ENCODE measurements at places on chromosomes 2 and 18. TPM values are rescaled to one million over a fixed set of nuclear protein-coding genes. Genes with fewer than 3 reads are reported as not detected.

GRCh38 chr2:16390561-16390960 lies 275.1 kb downstream of the CYRIA start:
- DNase-seq = no peak

DNA sequence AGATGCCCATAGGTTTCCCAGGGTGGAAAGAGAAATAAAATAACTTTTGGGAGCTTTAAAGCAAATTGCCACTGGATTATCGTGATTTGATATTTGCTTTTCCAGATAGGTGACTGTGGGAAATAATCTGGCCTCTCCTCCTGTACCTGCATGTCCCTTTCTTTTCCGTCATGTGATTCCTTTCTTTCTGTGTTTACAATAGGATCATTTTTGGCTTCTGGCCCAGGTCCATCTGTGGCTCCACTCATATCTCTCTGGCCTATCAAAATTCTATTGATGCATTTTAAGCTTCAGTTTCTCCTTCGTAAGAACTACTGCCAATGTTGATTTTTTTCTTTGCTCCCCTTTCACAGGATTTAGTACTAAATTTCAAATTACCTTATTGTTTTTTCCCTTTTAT lies 153.6 kb downstream of the CCDC85A start:
- DNase-seq = no peak

Gene ALPI
- polyA plus RNA-seq = not detected

- no peak for DNase-seq
Measured at GRCh38 chr2:55169915-55170314, 62.2 kb downstream of the CLHC1 start.

Gene EPHA4
- 26.8 TPM for polyA plus RNA-seq

GRCh38 chr2:46784278-46784677 lies 131.3 kb downstream of the MCFD2 start:
- DNase-seq = no peak

Gene IMP4
- 42.6 TPM for polyA plus RNA-seq

DNA sequence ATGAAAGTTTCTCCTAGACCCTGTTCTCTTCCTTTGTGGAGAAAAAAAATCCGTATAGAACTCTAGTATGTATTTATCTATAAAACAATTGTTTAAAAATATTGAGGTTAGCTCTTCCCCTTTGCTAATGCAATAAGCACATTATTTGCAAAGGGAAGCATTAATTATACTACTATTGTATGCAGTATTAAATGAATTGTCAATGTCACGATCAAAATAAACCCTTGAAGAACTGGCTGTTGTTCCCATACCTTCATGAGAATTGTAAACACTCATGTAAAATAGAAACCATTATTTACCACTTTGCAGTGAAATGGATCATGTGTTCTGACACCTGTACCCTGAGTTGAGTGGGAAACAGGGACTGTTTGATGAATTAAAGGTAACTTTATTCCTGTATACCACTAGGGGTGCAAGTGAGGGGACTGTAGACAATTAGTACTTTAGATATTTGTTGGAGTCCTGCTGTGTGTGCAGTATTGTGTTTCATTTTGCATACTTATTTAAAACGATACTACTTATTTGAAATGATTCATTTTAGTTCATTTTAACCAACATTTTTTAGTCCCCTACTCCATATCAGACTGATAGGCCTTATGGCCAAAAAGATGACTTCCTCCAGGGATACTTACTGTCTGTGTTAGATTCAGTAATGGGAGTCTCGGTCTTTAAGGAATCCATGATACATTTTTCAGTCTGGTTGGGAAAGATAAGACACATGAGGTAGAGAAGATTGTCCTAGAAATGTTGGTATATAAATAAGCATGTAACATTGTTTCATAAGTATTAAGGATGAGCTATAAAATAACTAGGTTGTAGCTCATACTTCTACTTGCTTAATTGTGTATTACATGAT lies 7.9 kb downstream of the PKP4 start:
- DNase-seq = no peak

GRCh38 chr2:39289609-39290008 lies 45.8 kb upstream of the CDKL4 start:
- DNase-seq = no peak

DNA sequence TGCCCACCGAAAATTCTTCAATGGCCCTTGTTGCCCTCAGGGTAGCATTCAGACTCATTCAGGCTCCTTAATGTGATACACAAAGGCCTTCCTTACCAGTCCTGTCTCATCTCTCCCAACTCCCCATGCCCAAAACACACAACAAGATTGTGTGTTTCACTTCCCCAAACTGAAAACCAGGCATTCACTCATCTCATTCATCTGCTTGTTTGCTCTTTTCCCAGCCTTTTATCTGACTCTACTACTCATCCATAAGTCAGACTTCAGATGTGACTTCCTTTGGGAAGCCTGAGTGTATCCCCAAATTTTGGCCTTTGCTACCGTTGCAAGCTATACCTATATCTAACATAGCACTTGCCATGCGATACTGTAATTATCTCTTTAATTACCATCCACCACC lies 9.7 kb upstream of the SLC39A10 start:
- DNase-seq = peak; percentile 26

- DNase-seq = no peak
Measured at GRCh38 chr2:128285329-128285931, 33.2 kb downstream of the HS6ST1 start.

- peak; percentile 91 for DNase-seq
Measured at GRCh38 chr2:177239932-177240630, 24.4 kb downstream of the NFE2L2 start.

Gene ERFE
- 8.9 TPM for polyA plus RNA-seq

Gene TSHZ1
- polyA plus RNA-seq = 19.7 TPM

Gene TMEM17
- polyA plus RNA-seq = 1.5 TPM

DNA sequence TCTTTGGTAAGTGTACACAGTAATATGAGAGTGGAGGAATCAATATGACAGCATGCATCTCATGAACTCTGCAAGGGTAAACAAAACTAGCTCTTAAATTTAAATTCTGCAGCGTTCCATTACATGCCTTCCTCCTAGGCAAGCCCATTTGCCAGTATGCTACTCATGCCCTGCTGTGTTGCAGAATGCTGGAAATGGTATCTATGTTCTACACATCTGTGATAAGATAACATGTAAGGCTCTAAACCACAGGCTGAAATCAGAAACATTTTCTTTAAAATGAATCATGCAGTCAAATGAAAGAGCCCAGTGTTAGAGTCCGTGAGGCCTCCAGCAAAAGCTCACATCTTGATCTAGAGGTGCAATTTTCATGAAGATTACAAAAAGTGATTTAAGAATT lies 112.8 kb upstream of the FN1 start:
- DNase-seq = no peak

- no peak for DNase-seq
Measured at GRCh38 chr2:207352978-207353671, 176.6 kb upstream of the CREB1 start.

- DNase-seq = no peak
Measured at GRCh38 chr18:13179566-13180113, 38.9 kb upstream of the LDLRAD4 start.

Gene DSG2
- polyA plus RNA-seq = 8.6 TPM

GRCh38 chr2:3774336-3774735 lies 71.0 kb downstream of the DCDC2C start:
- DNase-seq = no peak

Gene RTKN
- polyA plus RNA-seq = 47.6 TPM

DNA sequence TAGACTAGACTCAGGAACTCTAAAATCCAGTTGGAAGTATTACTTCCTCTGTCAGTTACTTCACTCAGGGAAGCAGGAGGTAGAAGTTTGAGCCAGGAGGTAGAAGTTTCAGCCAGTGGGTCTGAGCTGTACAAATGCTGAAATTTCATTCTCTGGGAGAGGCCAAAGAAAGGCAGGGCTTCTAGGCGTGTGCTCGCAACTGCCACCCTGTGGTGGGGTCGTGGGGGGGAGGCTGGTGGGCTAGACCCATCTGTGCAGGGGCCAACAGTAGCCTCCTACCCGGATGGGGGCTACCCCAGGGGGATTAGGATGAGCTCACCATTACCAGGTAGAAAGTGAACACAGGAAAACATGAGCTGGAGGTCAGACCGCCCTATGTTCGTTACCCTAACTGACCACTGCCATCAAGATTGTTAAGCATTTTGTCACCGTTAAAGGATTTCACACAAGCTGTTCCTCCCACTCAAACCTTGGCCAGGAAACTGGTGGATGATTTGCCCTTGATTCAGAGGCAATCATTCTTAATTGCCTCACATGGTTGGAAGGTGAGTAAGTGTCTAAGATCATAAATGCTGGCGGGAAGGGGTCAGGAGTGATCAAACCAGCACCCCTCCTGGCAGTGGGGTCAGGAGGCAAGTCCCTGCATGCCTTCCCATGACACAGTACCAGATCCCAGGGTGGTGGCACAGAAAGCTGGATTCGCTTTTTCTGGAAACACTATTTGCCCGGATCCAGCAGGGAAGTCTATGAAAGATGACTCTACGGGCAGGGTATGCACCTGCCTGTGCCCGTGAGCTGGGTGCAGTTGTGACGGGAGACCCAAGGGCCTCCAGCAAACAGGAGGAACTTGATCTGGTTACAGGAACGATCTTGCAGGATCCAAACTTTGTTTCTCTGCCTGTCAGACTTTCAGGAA lies 5.2 kb upstream of the FHL2 start:
- DNase-seq = no peak

- no peak for DNase-seq
Measured at GRCh38 chr2:186927185-186927866, 78.4 kb upstream of the ZSWIM2 start.

GRCh38 chr2:239288951-239289511 lies 111.8 kb downstream of the HDAC4 start:
- no peak for DNase-seq

GRCh38 chr2:221571551-221572218 lies 419 bp downstream of the EPHA4 start:
- peak; percentile 71 for DNase-seq

DNA sequence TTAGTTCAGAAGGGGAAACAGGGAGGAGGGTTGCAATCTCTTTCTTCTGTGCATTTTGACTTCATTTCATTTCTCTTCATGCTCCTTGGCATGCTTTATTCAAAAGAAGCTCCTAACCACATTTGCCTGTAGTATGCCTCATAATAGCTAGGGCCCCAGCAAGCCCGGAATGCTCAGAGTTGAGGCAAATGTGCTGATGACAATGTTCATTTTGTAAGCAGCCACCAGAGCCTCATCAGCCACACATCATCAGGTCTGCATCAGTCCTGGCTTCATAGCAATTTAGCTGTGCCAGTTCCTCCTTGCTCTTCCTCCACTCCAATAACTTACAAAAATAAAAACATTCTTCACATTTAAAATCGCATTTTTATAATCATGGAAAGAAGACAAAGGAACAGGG lies 65.4 kb upstream of the MMADHC start:
- DNase-seq = peak; percentile 17

DNA sequence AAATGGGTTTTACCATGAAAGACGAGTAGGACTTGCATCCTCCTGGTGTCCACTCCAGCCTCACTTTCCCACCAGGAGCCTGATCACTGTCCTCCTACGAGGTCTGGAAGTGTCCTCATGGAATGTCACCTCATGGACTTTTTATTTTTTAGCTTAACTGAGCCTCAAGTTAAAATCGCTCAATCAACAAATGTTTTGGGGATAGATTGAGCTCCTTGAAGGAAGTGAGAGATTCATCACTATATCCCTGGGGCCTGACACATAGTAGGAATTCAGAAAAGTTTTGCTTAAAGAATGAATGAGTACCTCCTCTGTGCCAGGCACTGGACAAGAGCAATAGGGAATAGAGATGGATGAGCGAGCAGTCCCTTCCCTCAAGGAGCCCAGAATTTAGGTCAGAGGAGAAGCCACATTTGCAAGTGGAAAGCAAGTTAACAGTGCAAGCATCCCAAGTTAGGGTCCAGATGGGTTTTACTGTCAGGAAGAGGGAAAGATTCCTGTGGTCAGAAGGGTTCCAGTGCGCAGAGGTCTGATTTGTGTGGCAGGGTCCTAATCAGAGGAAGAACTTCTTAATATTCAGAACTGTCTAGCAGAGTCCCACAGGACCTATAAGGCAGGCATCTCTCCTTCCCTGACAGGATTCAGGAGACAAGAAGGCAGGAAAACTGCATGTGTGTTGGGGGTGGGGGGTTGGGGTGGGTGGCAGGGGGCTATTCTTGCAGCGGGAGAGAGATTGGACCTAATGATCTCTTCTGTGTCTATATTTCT lies 67.0 kb downstream of the MYCN start:
- no peak for DNase-seq

Gene TYMS
- polyA plus RNA-seq = 61.7 TPM

Gene ATOH8
- 21.6 TPM for polyA plus RNA-seq

- no peak for DNase-seq
Measured at GRCh38 chr2:190809139-190809764, 71.4 kb upstream of the GLS start.

Gene PRPF40A
- polyA plus RNA-seq = 75.8 TPM

GRCh38 chr2:99832926-99833325 lies 309.5 kb downstream of the AFF3 start:
- DNase-seq = no peak

Gene SERPINB12
- polyA plus RNA-seq = 0.71 TPM

Gene EMILIN1
- polyA plus RNA-seq = 116 TPM

DNA sequence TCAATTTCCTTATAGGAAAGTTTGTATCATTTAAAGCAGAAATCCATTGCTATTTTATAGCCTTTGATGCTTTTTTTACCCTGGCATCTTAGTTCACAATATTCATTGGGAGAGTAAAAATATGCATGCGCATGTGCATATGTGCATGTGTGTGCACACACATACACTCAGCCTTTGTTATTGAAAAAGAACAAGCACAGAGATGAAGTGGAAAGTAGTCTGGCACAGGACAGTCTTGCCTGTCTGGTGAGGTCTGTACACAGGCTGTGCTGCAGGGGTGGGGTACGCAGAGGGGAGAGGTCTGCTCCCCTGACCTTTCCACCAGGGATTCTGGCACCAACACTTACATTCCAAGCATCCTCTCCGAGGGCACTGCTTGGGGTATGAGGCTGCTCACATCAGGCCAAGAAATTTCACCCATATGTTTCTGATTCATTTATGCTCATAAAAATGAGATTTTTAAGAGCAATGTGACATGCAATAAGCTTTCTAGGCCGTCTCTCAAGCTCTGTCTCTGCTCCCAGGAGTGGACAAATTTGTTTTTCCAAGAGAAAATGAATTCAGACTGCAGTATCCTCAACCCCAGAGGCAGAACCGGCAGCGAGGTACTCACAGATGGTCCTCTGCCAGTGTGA lies 237.2 kb downstream of the INSIG2 start:
- DNase-seq = no peak

DNA sequence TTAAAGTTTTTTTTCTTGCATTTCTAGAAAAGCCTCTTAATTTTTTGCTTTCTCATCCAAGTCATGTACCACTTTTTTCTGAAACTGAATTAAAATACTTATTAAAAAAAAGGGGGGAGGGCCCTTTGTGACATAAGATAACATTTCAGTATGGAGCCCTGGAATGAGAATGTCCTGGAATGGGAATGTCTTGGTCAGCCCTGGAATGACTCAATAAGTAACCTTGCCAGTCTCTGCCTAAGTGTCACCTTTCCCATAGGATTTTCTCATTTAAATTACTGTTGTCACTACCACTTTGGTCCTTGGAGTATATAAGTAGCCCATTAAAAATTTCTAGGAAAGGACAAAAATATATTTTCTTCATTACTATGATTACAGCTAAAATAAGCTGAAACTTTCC lies 4.7 kb downstream of the UBXN2A start:
- no peak for DNase-seq
